ENCODE measurements at places on chromosomes 4 and X. TPM values are rescaled to one million over a fixed set of nuclear protein-coding genes. Genes with fewer than 3 reads are reported as not detected.
A peak's percentile ranks its signal among the peaks of the same experiment; 100 is the strongest.

DNA sequence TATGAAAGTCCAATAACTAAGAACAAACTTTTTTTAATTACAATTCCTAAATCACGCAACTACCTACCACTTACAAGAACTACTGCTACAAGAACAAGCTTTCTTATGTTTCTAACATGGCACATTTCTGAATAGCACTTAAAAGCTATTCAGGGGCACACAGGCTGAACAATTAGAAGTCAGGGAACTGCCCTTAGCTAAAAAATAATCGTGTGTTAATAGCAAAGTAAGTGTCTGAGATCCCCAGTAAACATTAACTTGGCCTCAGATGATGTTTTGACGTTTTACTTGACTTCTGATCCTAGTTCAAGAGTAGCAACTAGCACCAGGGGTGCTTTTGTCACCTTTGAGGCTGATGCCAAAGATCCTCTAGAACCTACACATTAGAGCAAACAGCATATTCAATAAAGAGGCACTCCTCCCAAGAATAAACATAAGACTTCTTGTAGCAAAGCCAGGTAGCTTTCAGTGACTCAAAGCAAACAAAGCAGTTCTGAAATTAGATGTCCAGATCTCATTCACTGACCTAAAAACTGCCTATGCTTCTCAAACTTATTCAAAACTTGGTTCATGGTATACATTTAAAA, 16.2 kb downstream of the SPOCK3 start:
- no peak for DNase-seq
- H3K27me3 ChIP-seq, result no peaks in the 10 kb centered on the region
- H3K4me1 ChIP-seq, result no peaks in the 10 kb centered on the region
- no peak overlapping the region for H3K27ac ChIP-seq
- H3K36me3 ChIP-seq, result no peaks in the 10 kb centered on the region

- H3K27me3 ChIP-seq, result peaks cover 15% of the 10 kb centered on the region
- no peak overlapping the region for H3K27ac ChIP-seq
- DNase-seq, result no peak
- no peak overlapping the region for H3K4me3 ChIP-seq
These were observed 10.4 kb downstream of the SMPX start for GRCh38 chrX:21747558-21747957.

SEC24B gene
- 14.7 TPM for total RNA-seq

EXOC1 gene
- total RNA-seq, result 32.5 TPM

- H3K36me3 ChIP-seq, result no peaks in the 10 kb centered on the region
- H3K27me3 ChIP-seq, result no peaks in the 10 kb centered on the region
- peak overlapping the region; percentile 76 for H3K27ac ChIP-seq
- peak; percentile 80 for DNase-seq
- H3K4me3 ChIP-seq, result no peak overlapping the region
These were observed 15.1 kb downstream of the SLC2A9 start for GRCh38 chr4:10006231-10006600.

- no peak overlapping the region for H3K4me3 ChIP-seq
- no peaks in the 10 kb centered on the region for H3K4me1 ChIP-seq
- peak; percentile 75 for DNase-seq
- H3K36me3 ChIP-seq, result no peaks in the 10 kb centered on the region
- no peaks in the 10 kb centered on the region for H3K27me3 ChIP-seq
These were observed 10.0 kb upstream of the PLK4 start for GRCh38 chr4:127870688-127871087.

DNA sequence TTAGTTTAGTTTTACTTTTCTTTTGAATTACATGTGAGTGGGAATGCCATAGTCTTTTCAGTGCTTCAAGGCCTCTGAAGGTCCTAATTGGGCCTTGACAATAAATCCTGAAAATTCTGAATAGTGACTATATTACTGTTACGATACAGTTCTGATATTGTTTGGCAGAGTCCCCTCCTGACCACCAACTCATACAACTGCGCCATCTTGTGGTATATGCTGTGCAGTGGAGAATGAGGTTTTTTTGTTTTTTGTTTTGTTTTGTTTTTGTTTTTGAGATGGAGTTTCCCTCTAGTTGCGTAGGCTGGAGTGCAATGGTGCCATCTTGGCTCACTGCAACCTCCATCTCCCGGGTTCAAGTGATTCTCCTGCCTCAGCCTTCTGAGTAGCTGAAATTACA, 56.6 kb upstream of the CHRDL1 start:
- H3K27me3 ChIP-seq, result peaks cover 26% of the 10 kb centered on the region
- H3K27ac ChIP-seq, result no peak overlapping the region
- H3K4me3 ChIP-seq, result no peak overlapping the region
- peak; percentile 31 for DNase-seq

- H3K4me3 ChIP-seq, result no peak overlapping the region
- no peaks in the 10 kb centered on the region for H3K36me3 ChIP-seq
- H3K27ac ChIP-seq, result no peak overlapping the region
- no peak for DNase-seq
- H3K27me3 ChIP-seq, result no peaks in the 10 kb centered on the region
- no peaks in the 10 kb centered on the region for H3K4me1 ChIP-seq
These were observed 100.0 kb downstream of the DCAF12L2 start for GRCh38 chrX:126065901-126066660.

FDCSP gene
- total RNA-seq, result 0.13 TPM

CXCL8 gene
- total RNA-seq, result 4.0 TPM

BTK gene
- 1.5 TPM for total RNA-seq
